ENCODE measurements at places on chromosomes 12 and 14. TPM values are rescaled to one million over a fixed set of nuclear protein-coding genes. Genes with fewer than 3 reads are reported as not detected.

The NKX2-1 gene
- not detected for polyA plus RNA-seq

The STYK1 gene
- 0.94 TPM for polyA plus RNA-seq

The NRL gene
- 1.6 TPM for polyA plus RNA-seq

The VRTN gene
- 0.69 TPM for polyA plus RNA-seq

The NDRG2 gene
- 76.5 TPM for polyA plus RNA-seq

The OTX2 gene
- not detected for polyA plus RNA-seq

The ACSM4 gene
- 0.04 TPM for polyA plus RNA-seq

The HEATR5A gene
- 23.7 TPM for polyA plus RNA-seq

The EEA1 gene
- 15.5 TPM for polyA plus RNA-seq

The CCT2 gene
- 164 TPM for polyA plus RNA-seq

The NEUROD4 gene
- 0.01 TPM for polyA plus RNA-seq

The MTRFR gene
- polyA plus RNA-seq, result 15.9 TPM

The SLC5A8 gene
- polyA plus RNA-seq, result 0.22 TPM

The SRRM4 gene
- polyA plus RNA-seq, result 1.6 TPM

The HOXC6 gene
- 13.6 TPM for polyA plus RNA-seq

The CNTN1 gene
- polyA plus RNA-seq, result 7.4 TPM

The RCOR1 gene
- polyA plus RNA-seq, result 24.2 TPM

The SIX1 gene
- polyA plus RNA-seq, result 0.12 TPM

The RILPL1 gene
- 9.7 TPM for polyA plus RNA-seq

The SCN8A gene
- 1.4 TPM for polyA plus RNA-seq

The OR4E2 gene
- not detected for polyA plus RNA-seq

The KRT85 gene
- polyA plus RNA-seq, result 0.03 TPM

The HRK gene
- 0.16 TPM for polyA plus RNA-seq

The SMIM41 gene
- polyA plus RNA-seq, result 0.88 TPM

The TAS2R20 gene
- 2.5 TPM for polyA plus RNA-seq

The SPX gene
- 3.5 TPM for polyA plus RNA-seq

The BIN2 gene
- polyA plus RNA-seq, result 7.0 TPM

The IL22 gene
- polyA plus RNA-seq, result not detected

The MFAP5 gene
- 7.6 TPM for polyA plus RNA-seq

The TAS2R31 gene
- 0.82 TPM for polyA plus RNA-seq

The CSRP2 gene
- polyA plus RNA-seq, result 29.4 TPM

The SIRT4 gene
- polyA plus RNA-seq, result 3.2 TPM

The KCNK10 gene
- 4.5 TPM for polyA plus RNA-seq

The LRRC43 gene
- polyA plus RNA-seq, result 2.0 TPM

The ZFYVE21 gene
- 60.5 TPM for polyA plus RNA-seq

The ZBTB39 gene
- polyA plus RNA-seq, result 6.9 TPM

The CYP27B1 gene
- 1.8 TPM for polyA plus RNA-seq

Measured in large intestine (tissue), 12 donors.